Anterior cingulate cortex (tissue), 58 donors: ENCODE measurements at places on chromosomes 16 and 17.
A peak's percentile ranks its signal among the peaks of the same experiment; 100 is the strongest.

DNA sequence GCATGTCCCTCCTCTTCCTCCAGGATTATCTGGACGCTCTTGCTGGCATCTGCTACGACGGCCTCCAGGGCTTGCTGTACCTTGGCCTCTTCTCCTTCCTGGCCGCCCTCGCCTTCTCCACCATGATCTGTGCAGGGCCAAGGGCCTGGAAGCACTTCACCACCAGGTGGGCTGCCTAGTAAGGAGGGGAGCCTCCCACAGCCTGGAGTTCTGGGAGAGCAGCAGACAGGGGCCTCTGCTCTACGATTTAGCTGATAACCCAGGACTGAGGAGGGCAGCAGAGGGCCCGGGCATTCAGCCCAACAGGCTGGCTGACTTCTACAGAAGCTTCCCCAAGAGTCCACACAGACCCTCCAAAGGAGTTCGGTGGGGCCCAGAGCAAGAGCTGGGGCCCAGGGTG lies 21.8 kb upstream of the DNAI2 start:
- DNase-seq = no peak

DNA sequence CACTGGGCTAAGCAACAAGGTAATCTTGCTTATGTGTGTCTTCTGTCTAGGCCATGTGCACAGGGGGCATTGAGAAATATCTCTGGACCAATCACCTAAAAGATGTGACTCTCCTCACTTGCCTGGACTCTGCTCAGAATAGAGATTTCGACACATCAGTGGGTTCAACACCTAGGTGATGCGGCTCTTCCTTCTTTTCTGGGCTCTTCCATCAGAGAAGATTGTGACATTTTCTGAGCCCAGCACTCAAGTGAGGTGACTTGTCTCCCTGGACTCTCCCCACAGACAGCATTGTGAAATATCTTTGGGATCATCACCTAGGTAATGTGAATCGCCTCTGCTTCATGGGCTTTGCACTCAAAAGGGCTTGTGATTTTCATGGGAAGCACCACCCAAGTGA lies 1904.1 kb downstream of the TP53TG3F start:
- DNase-seq = no peak

DNA sequence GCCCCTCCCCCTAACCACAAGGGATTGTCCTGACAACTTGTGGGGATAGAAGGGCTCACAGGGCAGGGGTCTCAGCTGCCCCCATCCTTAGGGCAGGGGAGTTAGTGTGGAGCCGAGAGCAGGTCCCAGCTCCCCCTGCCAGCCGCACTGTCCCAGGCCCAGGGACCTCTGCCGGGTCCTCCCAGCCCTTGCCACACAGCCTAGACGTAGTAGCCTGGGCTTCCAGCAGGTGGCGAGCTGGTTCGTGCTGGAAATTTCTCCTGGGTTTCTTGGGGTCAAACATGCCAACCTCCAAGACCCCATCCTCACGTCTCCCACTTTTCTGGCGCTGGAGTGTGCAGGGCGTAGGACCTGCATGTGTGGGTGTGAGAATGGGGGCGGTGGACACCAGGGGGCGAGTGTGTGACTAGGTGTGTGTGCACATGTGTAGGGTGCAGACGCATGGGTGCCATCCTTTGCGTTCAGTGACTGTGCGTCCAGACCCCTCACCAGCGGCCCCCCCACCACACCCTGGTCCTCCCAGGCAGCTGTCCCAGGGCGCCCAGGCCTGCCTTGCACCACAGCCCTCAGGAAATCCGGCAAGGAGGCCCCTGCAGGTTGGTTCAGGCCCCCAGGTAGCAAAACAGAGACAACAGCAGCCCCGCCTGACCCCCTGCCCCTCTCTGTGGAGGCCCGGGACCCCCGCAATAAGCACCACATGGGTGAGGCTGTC lies 29.5 kb downstream of the SBK1 start:
- DNase-seq = no peak

- DNase-seq = no peak
Observed at GRCh38 chr16:1481906-1482835, 6.6 kb downstream of the PTX4 start.

DNA sequence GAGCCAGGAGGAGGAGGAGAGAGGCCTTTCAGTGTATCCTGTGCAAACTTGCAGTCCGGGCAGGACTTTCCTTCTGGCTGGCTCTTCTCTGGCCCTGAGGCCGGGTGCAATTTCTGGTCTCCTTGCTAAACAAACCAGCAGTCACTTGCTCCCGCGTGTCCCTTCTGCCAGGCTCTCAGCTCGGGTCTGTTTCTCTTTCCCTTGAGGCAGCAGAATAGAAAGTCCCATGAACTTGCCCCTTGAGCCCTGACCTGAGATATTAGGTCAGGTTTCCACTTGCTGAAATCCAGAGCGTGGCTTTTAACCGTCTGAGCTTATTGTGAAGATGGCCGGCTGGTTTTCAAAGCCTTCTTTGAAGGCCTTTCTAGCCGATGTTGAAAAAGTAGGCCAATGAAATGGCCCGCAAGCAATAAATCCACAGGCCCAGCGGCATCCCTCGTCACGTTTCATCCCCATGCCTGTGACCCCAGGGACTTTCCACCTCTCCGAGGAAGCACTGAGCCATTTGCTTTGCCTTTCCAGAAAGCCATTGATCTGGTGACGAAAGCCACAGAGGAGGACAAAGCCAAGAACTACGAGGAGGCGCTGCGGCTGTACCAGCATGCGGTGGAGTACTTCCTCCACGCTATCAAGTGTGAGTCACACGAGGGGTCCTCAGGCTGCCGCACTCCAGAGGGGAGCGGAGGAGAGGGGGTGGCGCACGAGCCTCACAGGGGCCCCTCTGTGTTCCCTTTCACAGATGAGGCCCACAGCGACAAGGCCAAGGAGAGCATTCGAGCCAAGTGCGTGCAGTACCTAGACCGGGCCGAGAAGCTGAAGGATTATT lies 4.5 kb downstream of the VPS4A start:
- DNase-seq = no peak

DNA sequence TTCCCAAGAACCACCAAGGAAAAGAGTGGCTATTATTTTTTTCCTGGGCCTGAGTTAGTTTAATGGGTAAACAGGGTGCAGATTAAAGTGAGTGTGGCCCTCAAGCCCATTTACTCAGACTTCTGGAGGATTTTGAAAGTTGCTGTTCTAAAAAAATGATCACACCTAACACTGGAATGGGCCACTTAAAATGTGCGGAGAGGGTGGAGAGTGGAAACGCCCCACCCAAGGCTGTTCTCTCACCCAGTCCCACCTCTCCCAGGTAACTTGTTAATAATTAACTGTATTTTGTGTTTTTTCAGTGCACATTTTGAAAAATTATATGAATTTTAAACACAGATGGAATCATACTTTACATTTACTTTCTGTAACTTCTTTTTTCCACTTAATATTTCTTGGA lies 5.4 kb downstream of the HIRIP3 start:
- no peak for DNase-seq

DNA sequence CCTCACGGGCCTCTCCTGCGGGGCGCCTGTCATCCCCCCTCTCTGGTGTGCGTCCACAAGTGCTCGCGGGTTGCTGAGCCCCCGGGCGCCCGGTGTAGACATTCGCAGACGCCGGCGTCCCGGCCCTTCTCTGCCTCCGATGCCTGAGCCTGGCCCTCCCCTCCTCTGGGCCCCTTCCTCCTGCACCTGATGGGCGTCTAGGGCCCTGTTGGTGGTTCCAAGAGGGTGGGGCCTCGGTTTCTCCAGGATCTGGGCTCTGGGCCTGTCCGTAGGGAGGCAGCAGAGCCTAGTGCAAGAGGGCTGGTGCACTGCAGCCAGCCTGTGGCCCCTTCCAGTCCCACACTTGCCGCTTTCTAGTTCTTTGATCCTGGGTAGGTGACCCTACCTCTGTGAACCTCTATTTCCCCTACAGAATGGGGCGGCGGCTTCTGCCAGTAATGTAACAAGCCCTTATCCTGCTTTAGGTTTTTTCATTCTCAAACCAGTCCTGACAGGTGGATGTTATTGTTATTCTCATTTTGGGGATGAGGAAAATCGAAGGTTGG lies 623 bp downstream of the E4F1 start:
- no peak for DNase-seq

DNA sequence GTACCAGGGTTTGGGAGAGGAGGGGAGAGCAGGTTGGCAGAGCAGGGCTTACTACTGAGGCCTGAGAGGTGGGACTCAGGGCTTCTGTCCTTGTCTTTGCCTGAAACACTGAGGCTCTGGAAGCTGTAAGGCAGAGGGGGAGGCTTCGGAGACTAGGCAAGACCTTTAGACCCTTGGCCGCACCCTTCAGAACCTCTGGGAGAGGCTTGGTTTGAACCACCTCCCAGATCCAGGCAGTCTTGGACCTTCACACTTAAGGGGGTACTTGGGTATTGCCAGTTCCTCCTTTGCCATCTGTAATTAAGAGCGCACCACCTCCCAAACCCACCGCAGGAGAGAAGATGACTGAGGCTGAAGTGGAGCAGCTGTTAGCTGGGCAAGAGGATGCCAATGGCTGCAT lies 12.9 kb downstream of the MYL4 start:
- no peak for DNase-seq

DNA sequence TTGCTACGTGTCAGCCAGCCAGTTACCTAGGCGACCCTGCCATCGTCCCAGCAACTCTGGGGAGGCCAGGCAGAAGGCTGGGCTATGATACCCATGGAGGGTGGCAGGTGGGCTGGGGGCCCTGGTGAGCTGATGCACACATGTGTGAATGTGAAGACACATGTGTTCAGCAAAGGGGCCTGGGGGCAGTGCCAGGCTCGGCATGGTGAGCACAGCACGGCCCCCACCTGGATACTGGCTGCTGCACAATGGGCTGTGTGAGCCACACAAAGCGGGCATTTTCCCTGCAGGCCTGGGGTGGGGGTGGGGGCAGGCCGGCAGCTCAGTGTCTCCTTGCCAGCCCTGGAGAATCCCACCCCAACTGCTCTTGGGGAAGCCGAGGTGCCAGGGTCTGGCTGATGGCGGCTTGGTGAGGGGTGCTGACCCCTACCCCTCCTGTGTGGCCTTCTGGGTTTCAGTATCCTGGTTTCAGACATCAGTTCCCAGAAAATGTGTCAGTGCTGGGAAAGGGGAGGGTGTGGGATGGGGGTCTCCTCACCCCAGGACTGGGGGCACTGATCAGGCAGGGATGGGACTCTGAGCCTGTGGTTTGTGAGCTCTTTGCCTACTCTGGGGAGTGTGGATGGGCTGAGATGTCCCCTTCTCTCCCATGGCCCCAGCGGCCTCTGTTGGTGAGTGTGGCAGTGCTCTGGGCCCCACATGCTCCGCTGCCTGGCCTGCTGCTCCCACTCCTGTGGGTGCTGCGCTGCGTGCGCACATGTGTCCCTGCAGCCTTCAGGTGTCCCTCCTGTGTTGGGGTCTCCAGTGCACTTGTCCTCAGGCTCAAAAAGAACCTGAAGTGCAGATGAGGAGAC lies 5.1 kb downstream of the LLGL1 start:
- peak; percentile 76 for DNase-seq

GRCh38 chr16:79640513-79641360 lies 40.2 kb upstream of the MAF start:
- no peak for DNase-seq

DNA sequence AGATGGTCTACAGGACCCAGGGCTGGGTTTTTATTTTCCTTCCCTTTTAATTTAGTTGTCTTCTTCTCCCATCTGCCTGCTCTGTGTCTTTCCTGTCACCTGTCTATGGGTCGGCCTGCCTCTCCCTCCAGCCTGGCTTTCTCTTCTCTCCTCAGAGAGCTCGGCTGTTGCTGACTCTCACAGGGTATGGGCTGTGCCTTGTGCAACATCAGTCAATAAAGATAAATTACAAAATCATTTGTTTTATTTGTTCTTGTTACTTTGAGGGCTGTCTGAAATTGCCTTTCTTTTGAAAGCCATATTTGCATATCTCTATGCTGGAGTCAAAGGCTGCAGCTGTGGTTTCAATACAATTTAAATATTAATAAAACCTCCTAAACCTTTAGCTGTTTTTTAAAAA lies 15.6 kb downstream of the RND2 start:
- DNase-seq = no peak

DNA sequence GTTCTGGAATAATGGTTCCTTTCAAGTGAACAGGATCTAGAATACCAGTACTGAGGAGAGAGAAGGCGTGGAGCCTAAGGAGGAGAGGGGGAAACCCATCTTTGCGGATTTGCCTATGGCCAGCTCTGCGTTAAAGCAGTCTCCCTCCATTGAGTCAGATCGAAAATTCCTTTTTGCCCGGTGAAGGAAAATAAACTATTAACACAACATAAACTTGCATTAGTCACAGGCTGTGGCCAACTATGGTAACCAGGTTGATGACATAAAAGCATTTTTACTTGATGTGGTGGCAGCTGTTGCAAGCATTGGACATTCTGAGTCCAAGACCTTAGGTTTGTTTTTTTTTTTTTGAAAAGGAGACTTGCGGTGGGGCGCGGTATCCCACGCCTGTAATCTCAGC lies 8.9 kb downstream of the LDAF1 start:
- no peak for DNase-seq

GRCh38 chr17:26774291-26775218 lies 519.4 kb upstream of the WSB1 start:
- DNase-seq = no peak
